ENCODE measurements at places on chromosomes 5 and 9.

DNA sequence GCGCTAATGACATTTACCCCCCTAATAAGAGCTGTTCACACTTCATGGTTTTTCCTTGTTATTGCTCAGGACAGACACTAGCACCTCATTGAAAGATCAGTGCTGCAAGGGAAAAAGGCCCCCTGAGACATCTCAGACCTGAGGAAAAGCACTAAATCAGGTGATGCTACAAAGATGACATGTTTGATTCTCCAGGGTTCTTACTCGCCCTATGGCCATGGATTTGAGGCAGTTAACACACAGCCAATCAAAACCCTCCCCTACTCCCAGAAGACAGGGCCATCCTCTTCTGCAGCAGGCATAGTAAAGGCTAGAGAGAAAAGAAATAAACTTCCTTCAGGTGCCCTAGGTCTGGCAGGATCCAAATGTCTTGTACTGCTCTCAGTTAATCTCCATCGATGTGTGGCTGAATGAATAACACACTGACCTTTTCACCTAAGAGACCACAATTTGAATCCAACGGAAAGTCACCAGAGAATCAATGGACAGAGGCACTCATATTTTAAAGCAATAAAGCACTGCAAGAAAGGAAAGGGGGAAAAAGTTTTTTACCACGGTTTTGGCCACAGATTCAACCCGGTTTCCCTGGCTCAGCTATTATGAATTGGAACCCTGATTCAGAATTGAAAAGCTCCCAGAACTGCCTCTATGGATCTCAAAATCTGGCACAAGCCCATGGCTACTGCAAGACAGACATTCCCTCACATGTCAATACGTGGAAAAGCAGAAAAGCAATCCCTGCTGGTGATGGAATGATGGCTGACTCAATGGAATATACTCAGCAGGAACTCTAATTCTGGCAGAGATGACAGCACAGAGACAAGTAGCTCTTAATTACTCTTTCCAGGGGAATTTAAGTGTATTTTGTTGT lies 329.5 kb downstream of the BNC2 start:
- DNase-seq, result no peak

DNA sequence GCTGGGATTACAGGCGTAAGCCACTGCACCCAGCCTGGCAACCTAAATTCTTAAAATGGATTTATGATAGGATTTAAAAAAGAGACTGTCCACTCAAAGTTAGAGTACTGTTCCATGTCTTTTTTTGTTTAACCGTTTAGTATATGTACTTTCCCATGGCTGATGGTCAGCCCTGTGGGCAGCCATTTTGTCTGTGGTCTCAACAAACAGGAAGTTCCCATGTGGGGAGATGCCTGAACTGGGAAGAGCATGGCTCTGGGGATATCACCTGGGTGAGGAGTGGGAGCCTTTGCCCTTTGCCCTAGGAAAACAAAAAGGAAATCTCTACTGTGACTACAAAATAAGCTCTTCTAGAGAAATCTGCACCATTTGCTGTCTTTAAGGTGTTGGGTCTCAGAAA lies 27.5 kb upstream of the GNPDA1 start:
- no peak for DNase-seq

DNA sequence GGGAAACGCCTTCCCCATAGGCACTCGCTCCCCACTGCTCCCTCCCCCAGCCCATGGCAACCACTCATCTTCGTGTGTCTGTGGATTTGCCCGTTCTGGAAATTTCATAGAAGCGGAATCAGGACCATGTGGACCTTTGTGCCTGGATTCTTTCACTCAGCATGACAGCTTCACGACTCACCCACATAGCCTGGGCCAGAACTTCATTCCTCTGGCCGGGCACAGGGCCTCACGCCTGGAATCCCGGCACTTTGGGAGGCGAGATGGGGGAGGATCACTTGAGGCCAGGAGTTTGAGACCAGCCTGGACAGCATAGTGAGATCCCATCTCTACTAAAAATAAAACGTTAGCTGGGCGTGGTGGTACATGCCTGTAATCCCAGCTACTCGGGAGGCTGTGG lies 12.1 kb upstream of the DIPK1B start:
- DNase-seq, result no peak

GRCh38 chr5:125120012-125120411 lies 373.6 kb upstream of the ZNF608 start:
- DNase-seq, result no peak

DNA sequence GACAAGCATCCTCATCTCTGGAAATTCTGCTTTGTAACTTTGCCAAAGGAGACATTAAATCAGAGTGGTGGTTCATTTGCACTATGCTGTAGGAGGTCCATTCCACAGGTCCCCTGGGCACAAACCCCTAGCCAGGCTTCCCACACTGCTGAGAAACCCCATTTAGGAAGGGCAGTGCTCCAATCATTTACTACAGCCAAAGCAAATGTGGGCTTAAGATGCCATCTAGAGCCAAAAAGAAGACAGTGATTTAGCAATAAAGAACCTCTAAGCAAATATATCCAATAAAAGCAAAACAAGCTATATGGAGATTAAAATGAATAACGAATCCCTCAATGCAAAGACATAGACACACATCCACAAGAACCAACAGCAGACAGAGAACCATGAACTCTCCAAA lies 129.0 kb upstream of the ALDH1B1 start:
- DNase-seq, result no peak

DNA sequence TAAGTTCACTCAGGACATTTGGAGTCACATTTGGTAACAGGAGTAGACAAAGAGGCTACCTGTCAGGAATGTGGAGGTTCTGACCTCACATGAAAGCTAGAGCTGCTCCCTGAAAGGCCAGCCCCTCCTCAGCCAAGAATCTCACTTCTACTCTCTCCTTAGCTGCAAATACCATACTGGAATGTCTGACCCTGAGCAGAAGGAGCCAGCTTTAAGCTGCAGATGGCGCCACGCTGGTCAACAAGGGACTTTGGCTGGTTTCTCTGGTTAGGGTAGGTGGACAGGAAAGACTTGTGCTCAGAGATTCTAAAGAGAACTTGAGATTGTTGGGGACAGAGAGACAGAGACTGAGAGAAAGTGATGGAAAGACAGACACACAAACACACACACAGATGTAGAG lies 21.9 kb downstream of the ASTN2 start:
- DNase-seq, result no peak

DNA sequence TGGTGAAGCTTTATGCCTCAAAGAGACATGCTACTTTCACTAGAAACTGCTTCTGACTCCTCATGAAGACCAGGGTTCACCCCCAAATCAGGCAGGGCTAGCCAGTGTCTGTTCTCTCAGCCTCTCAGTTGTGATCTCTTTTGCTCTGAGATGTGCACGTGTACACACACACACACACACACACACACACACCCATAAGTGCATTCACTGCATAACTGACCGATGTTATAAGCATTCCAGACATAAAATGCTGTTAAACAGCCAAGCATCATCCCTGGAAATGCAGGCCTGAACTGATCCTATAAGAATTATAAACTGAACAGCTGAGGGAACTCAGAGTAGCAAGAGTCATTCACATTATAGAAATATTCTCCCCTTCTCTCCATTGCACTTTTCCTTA lies 85.0 kb downstream of the FSTL4 start:
- DNase-seq, result no peak

DNA sequence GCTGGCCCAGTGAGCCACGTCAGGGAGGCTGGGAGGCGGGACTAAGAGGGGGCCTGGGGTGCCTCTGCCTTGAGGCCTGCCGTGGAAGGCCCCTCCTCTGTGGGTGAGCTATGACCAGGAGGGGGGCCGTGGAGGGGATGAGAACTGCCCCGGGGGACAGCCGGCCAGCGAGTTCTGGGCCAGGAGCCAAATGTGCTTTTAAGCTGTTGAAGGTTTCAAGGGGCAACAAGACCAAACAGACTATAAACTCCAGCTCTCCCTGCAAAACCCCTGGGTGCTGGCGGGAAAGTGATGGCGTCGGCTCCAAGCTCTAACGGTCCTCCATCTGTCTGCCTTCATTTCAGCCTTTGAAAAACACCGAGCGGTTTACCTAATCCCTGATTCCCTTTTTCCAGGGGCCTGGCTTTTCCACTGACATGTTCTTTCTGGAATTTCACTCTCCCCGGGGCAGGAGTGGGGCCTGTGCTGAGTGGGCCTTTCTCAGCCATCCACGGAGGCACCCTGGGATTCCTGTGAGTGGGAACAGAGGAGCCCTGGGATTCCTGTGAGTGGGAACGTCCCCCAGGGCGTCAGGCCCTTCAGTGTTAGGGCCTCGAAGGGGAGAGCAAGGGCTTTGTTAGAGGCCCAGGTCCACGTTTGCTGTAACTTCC lies 65.6 kb downstream of the COL5A1 start:
- peak; percentile 98 for DNase-seq

GRCh38 chr9:129494113-129494789 lies 126.7 kb downstream of the C9orf50 start:
- DNase-seq, result no peak

DNA sequence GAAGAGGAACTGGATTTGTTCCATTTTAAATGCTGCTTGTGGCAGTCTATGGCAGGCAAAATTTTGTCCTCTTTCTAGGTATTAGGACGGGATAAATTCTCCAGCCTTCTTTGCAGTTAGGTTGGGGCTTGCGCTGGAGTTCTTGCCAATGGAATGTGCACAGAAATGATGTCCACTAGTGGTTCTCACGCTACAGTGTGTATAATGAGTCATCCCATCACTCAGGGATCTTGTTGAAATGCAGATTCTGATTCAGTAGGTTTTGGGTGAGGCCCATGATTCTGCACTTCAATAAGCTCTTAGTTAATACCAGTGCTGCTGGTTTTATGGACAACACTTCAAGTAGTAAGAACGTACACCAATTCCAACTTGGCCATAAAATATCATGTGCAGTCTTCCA lies 317.6 kb upstream of the KLF4 start:
- DNase-seq, result no peak

- no peak for DNase-seq
These were observed 4.2 kb downstream of the PTRH1 start for GRCh38 chr9:127711226-127711701.

DNA sequence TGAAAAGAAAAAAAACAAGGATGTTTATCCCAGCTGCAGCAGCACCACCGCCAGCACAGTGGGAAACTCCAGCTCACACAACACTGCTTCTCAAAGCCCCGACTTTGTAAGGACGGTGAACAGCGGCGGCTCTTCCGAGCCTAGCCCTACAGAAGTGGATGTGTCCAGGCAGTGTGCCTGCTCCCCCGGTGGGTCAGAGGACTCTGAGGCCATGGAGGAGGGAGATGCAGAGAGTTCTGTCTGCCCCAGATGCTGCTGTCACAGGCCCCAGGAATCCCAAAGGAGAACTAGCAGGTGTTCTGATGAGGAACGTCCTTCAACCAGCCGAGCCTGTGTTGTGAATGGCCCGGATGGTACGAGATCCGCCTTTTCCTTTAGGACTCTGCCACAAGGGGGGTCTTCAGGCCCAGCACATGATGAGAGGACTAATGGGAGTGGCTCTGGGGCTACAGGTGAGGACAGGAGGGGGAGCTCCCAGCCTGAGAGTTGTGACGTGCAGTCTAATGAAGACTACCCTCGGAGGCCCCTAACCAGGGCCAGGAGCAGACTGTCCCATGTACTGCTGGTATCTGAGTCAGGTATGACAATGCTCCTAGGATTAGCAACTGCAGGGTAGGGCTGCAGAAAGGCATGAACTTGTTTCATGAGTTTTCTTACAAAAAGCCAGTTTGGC lies 43.7 kb downstream of the FBXO38 start:
- DNase-seq, result no peak

DNA sequence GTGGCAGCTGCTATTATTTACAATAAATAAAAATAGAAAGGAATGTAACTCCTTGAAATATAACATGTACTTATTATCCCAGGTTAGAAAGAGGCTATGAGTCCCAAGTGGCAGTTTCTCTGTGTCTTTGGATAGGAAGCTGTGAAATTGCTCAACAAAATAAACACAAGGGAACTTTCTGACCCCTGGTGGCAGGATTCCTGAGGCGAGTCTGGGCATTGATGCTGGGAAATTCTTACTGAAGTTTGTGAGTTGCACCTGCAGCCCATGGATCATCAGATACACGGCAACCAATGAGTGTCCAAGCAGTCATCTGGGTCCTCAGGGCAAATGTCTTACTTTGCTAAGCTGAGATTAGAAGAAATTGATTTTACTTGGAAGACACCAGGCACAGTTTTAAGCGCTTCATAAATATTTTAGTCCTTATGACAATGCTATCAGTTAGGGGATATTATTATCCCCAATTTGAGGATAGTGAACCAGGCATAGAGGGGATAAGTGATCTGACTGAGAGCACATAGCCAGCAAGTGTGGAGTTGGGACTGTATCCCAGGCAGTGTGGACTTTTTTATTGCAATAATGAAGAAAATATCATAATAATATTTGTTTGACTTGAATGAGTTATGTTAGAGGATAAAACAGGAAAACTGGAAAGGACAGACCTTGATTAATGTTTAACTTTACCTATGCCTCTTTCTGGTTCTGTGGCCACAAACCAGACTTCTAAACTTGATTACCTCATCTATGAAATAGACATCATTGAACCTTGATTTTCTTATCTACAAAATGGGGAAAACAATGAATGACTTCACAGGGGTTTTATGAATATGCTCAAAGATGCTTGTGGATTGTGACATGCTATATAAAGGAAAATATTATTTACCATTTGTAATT lies 265.5 kb upstream of the ADAMTSL1 start:
- peak; percentile 6 for DNase-seq

GRCh38 chr9:129765764-129766317 lies 13.0 kb upstream of the PTGES start:
- DNase-seq, result no peak

GRCh38 chr9:105306351-105307140 lies 62.1 kb downstream of the SLC44A1 start:
- no peak for DNase-seq

GRCh38 chr9:91836515-91836914 lies 113.5 kb downstream of the ROR2 start:
- DNase-seq, result no peak

- DNase-seq, result no peak
These were observed 10.1 kb upstream of the GLRX start for GRCh38 chr5:95832664-95833063.

- DNase-seq, result peak; percentile 45
These were observed 491.2 kb upstream of the SEMA6A start for GRCh38 chr5:117065800-117066199.

DNA sequence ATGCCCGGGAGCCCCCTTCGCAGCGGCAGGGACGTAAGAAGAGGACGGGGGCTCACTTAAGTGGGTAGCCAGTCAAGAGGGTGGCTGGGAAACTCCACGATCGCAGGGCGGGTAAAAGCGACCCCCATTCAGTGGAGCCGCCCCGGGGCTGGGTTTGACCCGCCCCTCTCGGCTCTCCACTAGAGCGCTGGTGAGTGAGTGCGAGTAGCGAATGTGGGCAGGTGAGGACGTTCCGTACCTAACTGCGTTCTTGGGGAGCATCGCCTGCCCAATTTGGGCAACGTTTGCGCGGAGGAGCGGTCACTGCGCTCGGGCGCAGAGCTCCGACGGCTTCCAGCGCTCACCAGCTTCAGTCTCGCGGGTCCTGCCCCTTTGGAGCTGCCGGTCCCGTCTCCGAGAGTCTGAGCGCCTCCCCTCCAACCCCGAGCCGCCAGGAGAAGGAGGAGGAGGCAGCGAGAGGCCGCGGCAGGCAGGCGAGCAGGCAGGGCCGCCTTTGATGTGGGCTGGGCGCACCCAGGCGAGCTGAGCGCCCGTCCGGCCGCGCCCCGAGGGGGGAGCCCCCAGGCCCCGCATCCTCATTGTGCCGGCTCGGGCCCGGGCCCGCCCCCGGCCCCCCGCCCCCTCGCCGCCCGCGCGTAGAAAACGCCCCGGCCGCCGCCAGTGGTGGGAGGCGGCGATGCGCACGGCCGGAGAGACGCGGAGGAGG lies at the start of gene FGF18:
Gene FGF18, plus strand, starts transcription at position 666 of the 706 bp plus-strand sequence. CDS start 553 bp downstream, outside the sequence.
- DNase-seq, result peak; percentile 74

GRCh38 chr5:149028984-149029383 lies 33.9 kb downstream of the SH3TC2 start:
- DNase-seq, result no peak

- DNase-seq, result no peak
These were observed 83.8 kb downstream of the DAB2IP start for GRCh38 chr9:121735065-121735792.
